ENCODE measurements at places on chromosomes 11 and 22.
A peak's percentile ranks its signal among the peaks of the same experiment; 100 is the strongest.

DNA sequence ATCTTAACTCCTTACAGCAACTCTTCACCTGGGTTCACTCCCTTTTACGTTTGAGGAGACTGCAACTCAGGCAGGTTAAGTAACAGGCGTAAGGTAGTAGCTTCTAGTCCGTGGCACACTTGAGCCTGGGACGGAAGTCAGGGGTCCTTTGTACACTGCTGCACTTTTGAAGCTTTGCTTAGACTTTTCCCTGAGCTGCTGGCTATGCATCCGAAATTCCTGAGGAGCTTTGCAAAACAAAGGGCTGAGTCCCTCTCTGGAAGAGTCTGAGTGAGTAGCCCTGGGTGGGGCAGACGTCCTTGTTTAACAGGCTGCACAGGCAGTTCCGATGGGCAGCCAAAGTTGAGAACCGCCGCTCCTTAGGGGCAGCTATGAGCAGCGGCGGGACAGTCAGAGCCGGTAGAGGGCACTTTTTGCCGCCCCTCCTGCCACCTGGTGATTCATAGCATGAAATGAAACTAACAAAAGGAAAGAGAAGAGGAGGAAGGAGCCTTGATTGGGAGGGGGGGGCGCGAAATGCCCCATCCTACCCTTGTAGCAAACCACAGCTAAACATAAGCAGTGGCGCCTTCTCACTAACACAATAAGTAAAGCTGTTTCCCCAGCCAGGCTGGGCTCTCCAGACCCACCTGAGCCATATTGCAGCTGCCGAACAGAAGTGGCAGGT, 1.4 kb downstream of the TMEM109 start:
- DNase-seq: peak; percentile 44

DNA sequence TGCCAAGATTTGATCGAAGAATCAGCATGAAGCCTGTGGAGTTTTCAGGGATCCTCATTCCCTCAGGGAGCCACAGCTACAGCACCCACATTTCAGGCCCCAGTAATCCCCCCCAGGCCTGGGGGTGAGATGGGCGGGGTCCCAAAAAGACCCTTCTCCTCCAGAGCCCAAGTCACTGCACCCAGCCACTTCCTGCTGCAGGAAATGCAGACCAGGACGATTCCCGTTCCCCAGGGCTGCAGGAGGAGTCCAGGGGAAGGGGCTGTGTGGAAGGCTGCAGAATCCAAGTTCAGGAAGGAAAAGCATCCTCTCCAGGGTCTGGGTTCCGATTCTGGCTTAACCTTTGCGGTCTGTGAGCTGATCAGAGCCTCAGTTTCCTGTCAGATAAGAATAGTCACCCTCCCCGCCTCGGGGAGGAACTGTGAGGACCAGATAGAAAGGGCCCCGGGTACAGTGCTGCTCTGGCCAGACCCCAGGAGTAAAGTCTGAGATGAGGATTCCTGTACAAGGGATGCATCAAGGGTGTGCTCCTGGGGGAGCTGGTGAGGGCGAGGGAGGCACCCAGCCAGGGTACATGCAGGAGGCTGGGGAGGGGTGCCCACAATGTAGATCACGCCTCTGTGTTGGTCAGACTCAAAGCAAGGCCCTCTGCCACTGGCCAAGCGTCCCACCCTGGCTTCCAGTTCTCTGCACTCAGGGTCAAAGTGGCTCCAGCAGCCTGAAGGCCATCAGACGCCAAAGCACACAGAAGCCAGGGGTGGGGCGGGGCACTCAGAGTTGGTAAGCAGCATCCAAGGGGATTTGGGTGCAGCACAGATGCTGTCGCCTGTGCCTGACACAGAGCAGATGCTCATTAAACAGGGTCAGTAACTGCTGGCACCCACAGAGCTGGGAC, 30.1 kb upstream of the TP53I11 start:
- no peak for DNase-seq

- DNase-seq: no peak
Observed at GRCh38 chr11:81987829-81988472, 745.7 kb downstream of the FAM181B start.

DNA sequence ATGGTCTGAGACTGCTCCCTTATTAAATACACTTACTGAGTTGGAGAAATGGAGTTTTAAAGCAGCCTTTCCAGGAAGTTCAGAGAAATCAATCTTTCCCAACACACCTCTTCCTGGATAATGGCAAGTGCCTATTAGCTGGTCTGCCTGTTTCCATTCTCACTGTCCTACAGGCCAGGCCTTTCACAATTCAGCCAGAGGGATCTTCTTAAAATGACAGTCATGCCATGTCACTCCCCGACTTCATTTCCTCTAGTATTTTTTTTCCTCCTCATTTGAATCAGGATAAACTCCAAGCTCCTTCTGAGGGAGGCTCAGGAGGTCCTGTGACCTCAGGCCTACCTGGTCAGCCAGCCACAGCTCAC, 62.6 kb downstream of the FDX1 start:
- DNase-seq: no peak

GRCh38 chr11:12094872-12095800, 15.3 kb upstream of the MICAL2 start:
- no peak for DNase-seq

DNA sequence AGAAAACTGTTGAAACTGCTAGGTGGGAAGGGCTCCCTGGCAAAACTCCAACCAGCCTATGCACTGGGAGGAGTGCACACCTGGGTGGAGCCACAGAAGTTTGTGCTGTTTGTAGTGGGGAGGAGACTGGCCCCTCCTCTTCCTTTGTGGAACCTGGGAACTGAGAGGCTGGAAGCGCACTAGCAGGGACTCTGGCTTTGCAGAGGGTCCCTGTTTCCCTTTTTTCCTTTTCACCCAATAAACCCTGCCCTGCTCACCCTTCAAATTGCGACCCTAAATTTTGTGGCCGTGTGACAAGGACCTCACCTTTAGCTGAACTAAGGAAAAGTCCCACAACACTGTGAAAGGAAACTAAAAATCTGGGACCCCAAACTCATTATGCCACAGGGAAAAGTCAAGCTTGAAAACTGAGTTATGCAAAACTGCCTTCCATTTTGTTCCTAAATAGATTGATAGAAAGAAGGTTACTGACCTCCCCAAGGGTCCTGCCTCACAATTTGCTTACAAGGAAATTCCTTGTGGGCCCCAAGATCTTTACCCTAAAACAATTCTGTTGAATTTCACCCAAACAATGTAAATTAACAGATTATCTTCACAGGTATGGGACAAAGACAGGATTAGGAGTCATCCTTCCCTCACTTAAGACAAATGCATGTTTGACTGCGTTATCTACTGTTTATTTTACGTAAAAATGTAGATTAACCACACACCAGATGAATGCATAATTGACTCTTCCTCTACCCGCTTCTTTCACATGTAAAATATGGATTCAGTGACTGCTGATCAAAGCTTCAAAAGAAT, 81.0 kb downstream of the SLC36A4 start:
- DNase-seq: no peak

GRCh38 chr11:62513626-62514025, 33.0 kb downstream of the AHNAK start:
- no peak for DNase-seq

GRCh38 chr22:37484480-37485394, 1.4 kb downstream of the MFNG start:
- DNase-seq: peak; percentile 44

GRCh38 chr22:50007057-50007511, 5.5 kb downstream of the IL17REL start:
- DNase-seq: no peak

- DNase-seq: no peak
Observed at GRCh38 chr22:24133187-24133965, 47.9 kb upstream of the SUSD2 start.

DNA sequence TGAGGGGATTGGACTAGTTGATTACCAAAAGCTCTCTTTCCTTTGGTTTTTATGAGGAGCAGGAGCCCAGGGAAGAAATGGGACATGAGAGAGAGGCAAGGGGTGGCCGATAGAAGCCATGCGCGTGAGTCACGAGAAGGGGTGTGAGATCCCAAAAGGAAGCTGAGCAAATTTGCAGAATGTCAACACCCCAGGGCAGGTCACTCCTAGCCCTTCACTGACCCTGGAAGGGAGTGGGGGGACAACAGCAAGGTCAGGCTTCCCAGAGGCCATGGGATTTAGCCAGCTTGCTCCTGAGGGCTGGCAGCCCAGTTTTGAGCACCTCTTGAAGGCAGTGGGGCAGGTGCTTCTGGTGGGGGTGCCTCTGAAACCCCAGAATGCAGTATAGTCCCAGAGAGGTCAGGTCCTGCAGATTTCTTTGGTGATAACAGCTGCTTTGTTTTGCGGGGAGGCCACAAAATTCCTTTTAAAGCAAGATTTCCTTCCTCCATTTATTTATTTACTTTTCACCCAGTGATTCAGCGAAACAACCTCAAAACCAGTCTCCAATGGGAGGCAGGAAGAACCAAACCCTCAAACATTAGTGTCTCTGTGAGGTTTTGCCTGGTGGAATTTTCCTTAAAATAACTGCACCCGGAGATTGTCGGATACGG, 40.1 kb upstream of the TIMP3 start:
- DNase-seq: no peak

GRCh38 chr22:35517207-35517606, 23.4 kb upstream of the RASD2 start:
- no peak for DNase-seq

GRCh38 chr11:116263770-116264169, 509.0 kb downstream of the BUD13 start:
- DNase-seq: no peak

- DNase-seq: no peak
Observed at GRCh38 chr22:41725510-41726110, 26.3 kb downstream of the MEI1 start.

GRCh38 chr11:105942921-105943320, 79.1 kb downstream of the MSANTD4 start:
- DNase-seq: no peak

DNA sequence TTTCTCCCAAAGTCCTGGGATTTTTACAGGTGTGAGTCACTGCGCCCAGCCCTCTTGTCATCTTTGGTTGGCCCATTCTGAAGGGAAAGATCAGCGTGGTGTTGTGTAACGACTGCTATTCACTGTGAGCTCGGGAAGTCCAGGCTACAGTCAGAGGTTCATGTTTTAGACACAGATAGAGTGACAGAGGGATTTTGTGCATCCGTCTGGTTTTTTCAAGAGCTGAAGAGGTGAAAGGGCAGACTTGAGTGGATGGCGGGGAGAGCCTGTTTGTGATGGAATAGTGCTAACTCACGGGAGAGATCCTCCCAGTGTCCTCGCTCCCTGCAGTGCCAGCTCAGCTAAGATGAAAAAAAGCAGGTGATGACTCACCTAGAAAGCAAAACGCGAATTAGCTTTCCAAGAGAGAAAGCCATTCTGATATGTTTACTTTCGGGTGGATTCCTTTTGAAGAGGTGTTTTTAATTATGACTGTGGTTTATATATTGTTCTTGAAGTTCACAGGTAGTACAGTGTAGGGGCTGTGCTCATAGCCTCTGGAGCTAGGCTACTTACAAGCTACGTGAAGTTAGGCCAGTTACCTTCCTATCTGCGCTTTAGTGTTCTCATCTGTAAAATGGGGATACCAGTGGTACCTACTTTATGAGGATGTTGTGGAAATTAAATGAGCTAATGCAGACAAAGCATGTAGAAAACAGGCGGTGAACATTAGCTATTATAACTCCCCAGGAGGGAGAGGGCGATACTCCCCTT, 67.2 kb downstream of the C11orf91 start:
- DNase-seq: no peak

DNA sequence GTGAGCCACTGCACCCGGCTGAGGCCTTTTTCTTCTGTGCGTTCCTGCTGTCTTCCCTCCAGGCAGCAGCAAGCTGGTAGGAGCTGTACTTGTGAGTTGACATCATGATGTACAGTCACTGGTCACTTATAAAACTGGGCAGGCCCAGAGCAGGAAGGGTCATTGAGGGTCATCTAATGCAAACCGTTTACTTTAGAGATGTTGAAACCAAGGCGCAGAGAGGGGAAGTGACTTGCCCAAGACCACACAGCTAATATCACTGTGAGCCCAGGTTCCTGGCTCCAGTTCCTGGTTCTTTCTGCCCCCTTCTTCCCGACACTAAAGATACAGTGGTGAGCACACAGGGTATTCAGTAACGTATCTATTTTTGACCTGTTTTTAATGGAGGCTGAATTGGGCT, 27.3 kb downstream of the PTPRJ start:
- DNase-seq: no peak

DNA sequence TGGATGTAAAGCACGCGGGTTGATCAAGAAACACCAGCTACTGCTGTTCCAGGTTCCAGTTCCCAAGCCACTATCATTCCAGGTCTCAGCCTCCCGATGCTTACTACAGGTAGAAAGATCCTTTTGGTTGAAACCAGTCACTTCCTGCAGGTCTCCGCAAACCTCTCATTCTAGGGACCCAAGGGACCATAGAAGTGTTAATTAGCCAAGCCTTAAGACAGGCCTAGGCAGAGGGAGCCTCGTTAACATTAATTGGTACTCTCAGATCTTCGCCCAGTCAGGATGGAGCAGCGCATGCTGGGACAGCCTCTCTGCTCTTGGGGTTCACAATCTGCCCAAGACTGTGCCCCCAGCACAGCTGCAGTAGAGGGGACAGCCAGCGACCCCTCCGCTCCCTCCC, 11.2 kb upstream of the OAF start:
- DNase-seq: no peak

GRCh38 chr22:27046086-27046485, 388.7 kb downstream of the MIAT start:
- DNase-seq: no peak

GRCh38 chr22:36325154-36326031, 62.4 kb downstream of the MYH9 start:
- DNase-seq: no peak

DNA sequence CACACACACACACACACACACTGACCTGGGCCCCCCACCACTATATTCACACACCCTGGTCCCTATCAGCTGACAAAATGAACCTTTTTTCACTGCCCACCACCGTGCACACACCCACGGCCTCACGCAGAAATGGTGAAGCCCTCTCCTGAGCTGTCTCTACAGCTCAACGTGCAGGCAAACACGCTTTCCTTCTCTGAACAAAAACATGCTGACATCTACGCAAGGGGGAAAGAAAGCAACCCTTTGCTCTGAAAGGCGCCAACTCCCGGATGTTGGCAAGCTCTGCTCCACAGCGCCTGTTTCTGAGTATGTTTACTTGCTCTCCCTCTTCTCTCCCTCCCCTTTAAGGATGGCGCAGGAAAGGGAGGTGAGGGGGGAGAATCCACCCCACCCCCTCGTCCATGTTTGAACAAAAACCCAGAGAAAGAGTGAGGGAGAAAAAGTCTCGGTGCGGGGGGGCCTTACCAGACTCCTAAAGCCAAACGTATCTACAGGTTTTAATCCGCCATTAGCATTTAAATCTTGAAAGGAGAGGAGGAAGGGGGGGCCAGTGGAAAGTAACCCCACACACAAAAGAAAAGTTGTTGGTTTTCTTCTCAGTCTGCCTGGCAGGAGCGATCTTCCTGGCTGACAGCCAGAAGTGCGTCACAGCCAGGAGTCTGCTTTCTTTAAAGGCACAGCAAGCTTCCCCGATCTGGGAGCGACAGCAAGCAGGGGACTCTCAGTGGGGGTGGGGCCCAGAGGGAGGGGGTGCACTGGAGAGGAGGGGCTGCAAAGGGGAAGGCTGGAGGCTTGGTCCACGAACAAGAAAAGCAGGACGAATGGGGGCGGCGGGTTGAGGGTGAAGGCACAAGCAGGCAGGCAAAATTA, 39.6 kb downstream of the NUMA1 start:
- peak; percentile 61 for DNase-seq
